Vagina (tissue), 2 donors: ENCODE measurements at places on chromosomes 12 and 14.
A peak's percentile ranks its signal among the peaks of the same experiment; 100 is the strongest.

GRCh38 chr12:24226745-24227350 lies 277.4 kb upstream of the SOX5 start:
- no peak for DNase-seq

GRCh38 chr12:95179011-95179410 lies 38.3 kb downstream of the FGD6 start:
- no peak for DNase-seq

- no peak for DNase-seq
These were observed 19.9 kb downstream of the CDKN1B start for GRCh38 chr12:12736759-12737676.

GRCh38 chr12:75981247-75982168 lies 50.1 kb downstream of the PHLDA1 start:
- no peak for DNase-seq

DNA sequence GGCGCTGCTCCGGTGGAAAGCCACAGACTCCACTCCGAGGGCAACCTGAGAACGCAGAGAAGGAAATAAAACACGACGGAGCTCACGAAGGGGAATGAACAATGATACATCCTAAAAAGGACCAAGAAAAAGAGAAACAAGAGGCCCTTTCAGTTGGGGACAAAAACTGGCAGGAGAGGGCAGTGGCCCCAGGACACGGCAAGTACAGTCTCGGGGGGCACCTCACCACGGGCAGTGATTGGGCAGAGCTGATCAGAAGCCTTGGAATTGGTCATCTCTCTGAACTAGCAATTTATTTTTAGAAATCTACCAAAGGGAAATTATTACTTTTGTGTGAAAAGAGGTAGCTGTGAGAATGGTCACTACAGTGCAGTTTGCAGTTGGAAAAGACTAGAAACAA lies 27.9 kb downstream of the CCDC92 start:
- peak; percentile 91 for DNase-seq

DNA sequence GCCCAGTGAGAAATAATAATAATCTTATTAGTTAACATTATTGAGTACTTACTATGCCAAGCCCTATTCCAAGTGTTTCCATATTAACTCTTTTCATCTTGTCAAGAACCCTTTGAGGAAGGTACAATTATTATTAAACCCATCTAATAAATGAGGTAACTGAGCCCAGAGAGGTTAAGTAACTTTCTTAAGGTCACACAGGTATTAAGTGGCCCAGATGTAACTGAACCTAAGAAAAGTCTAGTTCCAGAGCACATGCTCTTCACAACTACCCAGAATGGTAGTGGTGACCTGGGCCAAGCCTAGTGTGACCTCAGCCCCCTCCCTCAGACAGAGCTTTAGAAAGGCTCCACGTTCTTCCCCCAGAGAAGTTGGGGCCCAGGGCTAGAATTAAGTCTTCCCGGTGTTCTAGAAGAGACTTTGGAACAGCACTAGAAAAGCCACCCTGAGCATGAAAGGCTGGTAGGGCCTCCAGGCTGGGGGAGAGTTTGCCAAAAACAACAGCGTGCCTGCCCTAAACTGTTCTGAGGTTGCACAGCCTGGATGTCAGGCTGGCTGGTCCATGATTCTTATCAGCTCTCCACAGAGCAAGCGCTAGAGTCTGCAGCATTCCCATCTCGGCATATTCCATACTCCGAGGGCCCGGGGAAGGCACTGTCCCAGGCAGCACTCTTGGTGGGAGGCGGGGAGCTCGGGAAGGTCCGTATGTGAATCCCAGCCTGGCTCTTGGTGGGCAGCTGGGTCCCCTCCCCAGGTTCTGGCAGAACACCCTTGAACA lies 41.3 kb upstream of the CTDSP2 start:
- no peak for DNase-seq

DNA sequence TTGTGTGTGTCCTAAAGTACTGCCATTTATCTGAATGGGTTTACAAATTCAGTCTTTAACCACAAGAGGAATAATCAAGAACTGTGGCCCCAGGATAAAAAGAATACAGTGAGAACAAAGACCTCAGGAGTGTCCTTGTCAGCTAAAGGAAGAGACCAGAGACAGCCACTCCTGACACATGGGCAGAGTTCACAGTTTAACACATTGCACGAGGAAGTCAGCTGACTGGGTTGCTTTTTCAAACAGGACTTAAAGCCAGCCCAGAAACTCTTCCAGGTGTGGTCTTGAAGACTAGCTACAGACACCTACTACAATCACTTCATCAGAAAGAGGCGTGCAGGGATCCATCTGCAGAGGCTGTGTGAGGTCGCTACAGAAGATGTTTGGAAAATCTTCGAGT lies 42.8 kb downstream of the GNS start:
- no peak for DNase-seq

DNA sequence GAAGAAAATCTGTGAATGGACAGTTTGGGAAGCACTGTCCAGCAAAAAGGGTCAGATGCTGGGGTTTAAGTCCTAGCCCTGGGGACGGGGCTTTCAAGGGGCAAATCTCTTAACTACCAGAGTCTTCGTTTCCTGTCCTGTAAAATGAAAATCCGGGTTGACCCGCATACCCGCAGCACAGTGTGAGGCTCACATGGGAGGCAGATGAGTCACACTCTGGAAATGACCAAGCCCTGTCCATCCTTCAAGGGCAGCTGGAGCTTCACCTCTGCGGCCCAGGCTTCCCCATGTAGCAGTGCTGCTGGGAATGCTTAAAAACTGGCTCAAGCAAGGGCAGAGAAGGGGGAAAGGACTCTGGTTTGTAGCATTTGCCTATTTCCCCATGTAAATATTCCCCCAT lies 19.0 kb downstream of the FAM181A start:
- no peak for DNase-seq

GRCh38 chr14:70567791-70568190 lies 32.7 kb downstream of the MED6 start:
- no peak for DNase-seq

GRCh38 chr12:52046859-52047258 lies 4.4 kb upstream of the NR4A1 start:
- DNase-seq, result no peak

GRCh38 chr14:33780035-33780434 lies 170.8 kb downstream of the EGLN3 start:
- DNase-seq, result no peak

GRCh38 chr12:113003636-113004035 lies 25.3 kb downstream of the OAS2 start:
- no peak for DNase-seq

DNA sequence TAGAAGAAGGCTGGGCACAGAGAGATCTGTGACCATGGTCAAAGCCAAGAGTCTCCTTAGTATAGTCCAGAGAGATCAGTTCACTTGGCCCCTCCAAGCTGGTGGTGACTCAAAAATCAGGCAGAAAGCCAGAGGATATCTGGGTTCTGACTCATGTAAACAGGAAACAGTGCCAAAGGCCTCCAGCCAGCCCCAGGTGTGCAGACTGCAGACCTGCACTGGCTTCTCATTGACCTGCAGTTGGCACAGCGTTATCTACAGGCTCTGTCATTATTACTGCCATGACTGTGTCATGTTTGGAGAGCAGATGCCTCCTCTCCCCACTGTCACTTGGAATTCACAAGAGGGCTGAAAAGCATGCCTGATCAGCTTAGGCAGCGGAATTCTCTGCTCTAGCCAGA lies 295.7 kb upstream of the PRKD1 start:
- no peak for DNase-seq

DNA sequence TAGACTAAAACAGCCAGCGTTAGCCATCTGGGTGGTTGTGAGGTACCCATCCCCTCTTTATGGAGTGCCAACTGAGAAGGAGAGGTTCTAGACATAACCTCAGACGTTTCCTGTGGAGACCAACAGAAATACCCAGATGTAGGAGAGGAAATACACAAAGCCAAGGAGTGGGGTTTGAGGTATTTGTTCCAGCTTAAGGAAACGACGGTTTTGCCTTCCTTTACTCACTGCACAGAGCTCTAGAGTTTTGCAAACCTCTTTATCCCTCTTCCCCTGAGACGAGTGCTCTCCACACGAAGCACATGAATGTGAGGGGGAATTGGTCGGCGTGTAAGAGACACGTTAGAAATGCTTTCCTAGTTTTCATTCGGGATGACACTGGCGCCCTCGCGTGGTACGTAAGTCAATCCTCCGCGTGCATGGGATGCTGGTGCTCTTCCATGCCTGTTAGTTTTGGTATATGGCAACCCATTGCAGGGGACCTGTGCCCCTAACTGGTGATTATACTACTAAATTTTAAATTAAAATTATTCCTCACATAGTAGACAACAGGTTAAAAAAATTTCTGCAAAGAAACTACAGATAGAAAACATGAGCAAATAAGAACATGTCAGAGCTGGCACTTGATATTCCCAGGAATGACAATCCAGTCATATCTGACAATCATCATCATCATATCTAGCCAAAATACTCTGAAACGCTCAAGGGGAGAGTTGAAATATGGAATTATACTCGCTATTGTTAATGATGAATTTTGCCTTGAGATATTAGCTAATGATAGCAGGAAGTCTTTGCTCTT lies 121.7 kb downstream of the PPM1H start:
- no peak for DNase-seq

DNA sequence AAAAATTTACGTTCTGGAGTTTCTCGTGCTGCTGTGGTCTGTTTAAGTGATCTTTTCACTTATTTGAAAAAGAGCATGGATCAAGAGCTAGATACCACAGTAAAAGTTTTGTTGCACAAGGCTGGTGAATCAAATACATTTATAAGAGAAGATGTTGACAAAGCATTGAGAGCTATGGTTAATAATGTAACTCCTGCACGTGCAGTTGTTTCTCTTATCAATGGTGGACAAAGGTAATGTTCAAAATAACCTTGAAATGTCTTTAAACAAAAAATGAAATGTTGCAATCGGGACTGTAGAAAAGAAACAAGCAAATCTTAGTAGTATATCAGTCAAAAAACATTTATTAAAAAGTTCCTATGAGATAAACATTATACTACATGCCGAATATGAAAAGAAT lies 39.3 kb upstream of the PRPF39 start:
- no peak for DNase-seq

- no peak for DNase-seq
These were observed 26.8 kb upstream of the CEBPE start for GRCh38 chr14:23145794-23146350.

DNA sequence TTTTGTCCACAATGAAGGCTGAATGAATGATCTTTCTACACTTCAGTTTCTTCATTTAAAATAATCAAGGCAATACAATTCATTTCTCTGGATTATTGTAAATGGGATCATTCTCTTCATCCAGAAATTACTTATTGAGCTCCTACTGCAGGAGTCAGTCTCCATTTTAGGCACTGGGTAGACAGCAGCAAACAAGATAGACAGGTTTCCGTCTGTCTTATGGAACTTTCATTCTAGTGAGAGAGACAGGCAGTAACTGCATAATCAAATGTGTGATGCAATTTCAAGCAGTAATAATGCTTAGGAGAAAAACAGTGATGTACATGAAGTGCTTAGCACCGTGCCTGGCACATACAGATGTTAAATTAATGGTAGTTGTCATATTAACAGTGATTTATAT lies 118.9 kb downstream of the SUDS3 start:
- DNase-seq, result no peak

DNA sequence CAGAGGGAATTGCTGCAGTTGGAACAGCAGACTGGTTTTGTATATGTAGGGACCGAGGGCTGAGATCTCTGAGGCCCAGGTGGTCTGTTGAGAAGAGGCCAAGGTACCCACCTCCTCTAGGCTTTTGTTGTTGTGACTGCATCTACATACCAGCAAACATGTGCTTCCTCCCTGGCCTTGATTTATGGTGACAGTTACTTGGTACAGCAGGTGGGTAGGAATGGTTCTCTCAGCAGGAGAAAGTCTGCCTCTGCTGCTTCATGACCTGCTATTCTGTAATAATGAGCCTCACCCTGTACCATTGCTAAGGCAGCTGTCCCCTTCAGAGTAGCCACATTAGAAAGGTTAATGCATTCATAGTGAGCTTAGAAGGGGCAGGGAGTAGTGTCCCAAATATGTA lies 196.7 kb upstream of the PELI2 start:
- no peak for DNase-seq

DNA sequence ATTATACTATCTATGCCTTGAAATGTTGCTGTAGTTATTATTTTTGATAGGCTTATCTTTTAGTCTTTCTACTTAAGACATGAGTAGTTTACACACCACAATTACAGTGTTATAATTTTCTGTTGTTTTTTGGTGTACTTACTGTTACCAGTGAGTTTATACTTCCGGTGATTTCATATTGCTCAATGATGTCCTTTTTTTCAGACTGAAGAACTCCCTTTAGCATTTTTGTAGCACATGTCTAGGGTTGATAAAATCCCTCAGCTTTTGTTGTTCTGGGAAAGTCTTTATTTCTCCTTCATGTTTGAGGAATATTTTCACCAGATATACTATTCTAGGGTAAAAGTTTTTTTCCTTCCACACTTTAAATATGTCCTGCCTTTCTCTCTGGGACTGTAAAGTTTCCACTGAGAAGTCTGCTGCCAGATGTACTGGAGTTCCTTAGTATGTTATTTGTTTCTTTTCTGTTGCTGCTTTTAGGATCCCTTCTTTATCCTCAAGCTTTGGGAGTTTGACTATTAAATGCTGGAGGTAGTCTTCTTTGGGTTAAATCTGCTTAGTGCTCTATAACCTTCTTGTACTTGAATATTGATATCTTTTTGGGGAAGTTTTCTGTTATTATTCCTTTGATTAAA lies 41.5 kb upstream of the FERMT2 start:
- no peak for DNase-seq

DNA sequence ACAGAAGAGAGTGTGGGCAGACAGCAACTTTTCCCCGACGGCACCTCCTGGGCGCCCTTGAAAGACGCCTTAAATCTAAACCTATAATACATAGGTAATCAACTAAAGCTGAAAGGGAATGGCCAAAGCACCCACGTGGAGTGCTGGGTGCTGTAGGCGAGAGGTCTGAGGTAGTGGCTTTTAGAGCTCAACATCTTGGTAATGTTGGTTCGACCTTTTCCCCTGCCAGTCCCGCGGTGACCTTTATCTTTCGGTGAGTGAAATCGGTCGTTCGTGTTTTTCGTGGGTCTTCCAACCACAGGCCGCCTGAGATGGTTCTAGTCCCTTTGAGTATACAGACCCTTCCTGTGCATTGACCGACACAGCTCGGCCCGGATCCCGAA lies 9.1 kb downstream of the OR6S1 start:
- no peak for DNase-seq

DNA sequence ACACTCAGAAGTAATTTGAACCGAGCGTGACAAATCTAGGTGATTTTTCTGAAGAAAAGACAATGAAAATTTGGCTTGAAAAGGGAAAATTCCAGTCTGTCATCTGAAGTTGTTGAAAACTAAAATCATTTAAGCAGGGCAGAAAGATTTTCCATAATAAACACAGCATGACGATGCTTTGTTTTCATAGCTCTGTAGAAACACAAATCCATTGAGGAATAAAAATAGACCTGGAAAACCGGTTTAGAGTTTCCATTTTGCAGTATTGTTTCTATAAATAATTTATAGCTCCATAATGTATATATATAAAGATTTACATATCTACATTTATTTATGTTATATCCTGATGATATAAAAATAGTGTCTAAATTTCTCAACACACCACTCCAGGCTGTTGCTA lies 1918.5 kb upstream of the FLRT2 start:
- DNase-seq, result no peak

GRCh38 chr12:129190827-129191226 lies 337.5 kb downstream of the GLT1D1 start:
- peak; percentile 71 for DNase-seq

GRCh38 chr12:14471497-14471896 lies 96.2 kb downstream of the PLBD1 start:
- DNase-seq, result no peak

- DNase-seq, result no peak
These were observed 1.1 kb downstream of the ANKS1B start for GRCh38 chr12:99983456-99984258.

- DNase-seq, result no peak
These were observed 24.7 kb downstream of the NGDN start for GRCh38 chr14:23494223-23494622.

GRCh38 chr14:60184905-60185555 lies 19.8 kb upstream of the DHRS7 start:
- no peak for DNase-seq
